ENCODE measurements at places on chromosomes 5 and 9.

DNA sequence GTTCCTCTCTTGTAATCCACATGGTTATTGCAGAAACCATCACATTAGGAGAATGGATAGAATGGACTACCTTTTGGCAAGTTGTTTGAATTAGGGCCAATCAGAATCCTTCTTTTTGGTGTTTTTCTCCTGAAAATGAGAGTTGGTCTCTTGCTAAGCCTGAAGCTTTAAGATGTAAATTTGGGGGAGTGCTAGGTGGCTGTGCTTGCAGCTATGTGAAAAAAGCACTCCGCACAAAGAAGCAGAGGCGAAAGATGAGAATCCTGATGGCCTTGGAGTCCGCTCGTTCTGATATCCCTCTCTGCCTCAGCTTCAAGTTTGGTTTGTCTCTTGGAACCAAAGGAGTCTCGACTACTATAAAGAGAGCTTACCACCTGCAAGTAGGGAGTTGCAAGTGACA lies 63.6 kb downstream of the INIP start:
- DNase-seq: no peak

GRCh38 chr9:6024035-6024554 lies 8.7 kb upstream of the RANBP6 start:
- peak; percentile 14 for DNase-seq

GRCh38 chr9:15138357-15138686 lies 168.7 kb downstream of the TTC39B start:
- DNase-seq: no peak

GRCh38 chr9:116959809-116960208 lies 272.7 kb downstream of the TRIM32 start:
- no peak for DNase-seq

- no peak for DNase-seq
Measured at GRCh38 chr5:10138395-10139057, 111.2 kb downstream of the ATPSCKMT start.

DNA sequence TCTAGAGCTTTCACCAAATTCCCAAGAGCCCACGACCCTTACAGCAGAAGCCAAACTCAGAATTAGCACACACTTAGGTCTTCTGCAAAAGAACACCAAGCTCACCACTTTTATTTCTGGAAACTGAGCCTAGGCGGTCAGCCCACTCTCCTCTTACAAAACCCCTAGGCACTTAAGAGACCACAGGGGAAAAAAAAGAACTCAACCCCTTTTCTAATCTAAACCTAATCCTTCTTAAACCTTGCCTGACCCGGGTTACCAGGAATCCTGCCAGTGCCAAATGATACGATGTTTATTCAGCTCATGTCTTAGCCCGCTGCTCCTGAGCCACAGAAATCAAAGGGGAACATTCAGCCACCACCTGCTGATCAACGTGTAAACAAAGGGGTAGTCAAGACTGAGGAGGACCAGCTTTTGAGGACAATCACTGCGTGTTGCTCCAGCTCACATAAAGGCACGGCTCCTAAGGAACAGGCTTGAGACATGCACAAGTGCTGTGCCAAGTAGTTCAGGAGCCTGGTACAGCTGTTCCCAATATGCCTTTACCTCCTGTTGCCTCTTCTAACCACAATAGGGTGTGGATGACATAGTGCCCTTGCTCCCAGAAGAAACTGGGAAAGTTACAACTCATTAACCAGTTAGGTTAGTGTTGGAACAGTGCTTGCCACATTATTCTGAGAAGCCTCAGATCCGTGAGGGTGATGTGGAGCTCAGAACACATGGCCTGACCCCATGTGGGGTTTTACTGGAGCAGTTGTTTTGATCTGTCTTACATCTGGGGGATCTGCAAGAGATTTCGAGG lies 49.3 kb downstream of the ZFAND5 start:
- DNase-seq: no peak

DNA sequence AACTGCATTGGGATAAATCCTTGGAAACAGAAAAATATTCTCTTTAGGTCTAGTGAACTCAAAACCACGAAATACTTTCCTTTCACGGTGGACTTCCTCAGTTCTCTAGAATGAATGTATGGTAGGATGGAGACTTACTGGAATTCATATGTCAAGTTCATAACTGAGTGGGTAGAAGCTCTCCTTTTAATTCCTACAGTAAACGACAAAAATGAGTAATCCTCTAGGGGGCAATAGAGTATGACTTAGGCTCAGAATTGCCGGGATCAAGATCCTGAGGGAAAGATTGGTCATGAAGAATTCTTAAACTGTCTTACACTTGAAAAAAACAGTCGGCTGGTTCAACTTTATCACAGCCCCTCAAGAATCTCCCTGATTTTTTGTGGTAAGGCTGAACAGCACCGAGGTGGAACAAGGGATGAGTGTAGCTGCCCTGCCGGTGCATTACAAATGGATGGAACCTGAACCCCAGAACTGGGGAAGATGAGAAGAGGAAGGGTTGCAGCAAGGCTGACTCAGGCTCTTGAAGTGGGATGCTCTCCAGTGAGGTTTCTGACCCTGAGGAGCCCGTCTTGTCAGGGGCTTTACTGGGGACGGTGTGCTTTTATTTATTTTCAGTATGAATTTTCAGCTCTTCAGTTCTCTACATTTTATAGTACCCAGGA lies 14.0 kb upstream of the LOX start:
- peak; percentile 61 for DNase-seq

DNA sequence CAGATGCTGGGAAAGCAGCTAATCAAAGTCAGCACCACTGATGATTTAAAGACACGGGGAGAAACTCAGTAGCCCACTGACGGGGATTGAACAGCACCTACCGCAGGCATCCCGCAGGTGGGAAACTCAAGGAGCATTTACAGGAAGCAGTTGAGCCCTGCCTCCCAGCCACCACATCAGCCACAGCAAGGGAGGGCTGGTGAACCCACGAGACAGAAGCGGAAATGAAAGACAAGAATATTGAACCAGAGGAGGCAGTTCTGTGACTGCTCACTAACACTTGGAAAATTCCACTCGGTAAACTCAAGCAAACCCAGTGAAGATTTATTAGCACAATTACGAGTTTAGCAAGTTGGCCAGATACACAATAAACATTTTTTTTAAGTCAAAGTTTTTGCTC lies 10.6 kb upstream of the FAM163B start:
- no peak for DNase-seq

DNA sequence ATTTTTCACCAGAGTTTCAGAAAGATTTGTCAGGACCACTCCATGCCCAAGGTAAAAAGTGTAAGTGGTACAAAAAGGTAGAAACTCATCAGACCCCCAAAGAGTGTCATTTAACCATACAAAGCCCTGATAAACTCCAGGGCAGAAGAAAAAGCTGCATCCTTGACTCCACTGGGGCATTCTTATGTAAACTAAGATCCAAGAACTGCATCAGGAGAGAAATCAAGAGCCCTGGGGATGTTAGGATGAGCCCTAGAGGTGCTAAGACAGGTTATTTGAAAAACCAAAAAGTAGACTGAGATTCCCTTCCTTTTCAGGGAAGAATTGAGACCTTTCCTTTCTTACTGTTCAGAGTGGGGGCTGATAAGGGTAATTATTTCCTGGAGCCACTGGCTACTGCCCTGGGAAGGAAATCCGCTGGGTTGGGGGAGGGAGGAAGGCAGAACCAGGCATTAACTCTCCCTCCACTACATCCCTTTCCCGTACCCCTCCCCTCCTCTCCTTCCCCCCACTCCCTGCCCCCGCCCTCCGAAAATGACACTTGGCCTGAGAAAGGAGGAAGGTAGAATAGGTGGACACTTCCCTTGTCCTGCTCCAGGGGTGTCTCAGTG lies 54.7 kb downstream of the FXN start:
- no peak for DNase-seq

GRCh38 chr9:19940811-19941535 lies 152.1 kb upstream of the SLC24A2 start:
- no peak for DNase-seq

DNA sequence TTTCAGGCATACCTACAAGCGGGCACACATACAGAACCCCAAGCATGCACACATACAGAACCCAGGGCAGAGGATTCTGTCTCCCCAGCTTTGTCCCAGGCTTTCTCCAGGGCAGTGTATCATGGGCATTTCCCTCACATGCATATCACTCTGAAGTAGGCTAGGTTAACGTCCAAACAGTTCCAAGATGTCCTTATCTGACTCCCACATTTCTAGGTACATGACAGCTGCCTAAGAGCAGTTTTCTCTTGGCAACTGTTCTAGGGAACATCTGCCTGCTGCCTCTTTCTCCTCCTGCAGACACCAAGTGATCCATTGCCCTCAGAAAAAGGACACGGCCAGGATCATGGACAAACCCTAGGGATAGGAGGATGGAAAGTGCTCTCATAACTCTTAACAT lies 84.9 kb upstream of the NR3C1 start:
- DNase-seq: no peak

DNA sequence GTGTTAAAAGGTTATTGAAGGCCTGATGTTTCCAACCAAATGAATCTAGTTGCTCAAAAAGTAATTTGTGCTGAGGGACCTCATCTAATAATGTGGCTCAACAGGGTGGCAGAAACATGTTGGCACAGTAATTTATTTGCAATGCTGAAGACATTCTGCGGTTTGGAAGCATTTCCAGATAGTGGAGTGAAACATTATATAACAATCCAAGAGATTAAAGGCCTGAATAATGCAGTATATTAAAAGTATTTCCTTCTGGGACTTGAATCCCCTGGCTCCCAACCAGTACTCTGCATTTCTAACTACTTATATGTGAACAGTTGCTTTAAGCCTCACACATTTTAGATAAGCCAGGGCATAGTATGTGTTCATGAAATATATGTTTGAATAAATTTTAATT lies 25.9 kb upstream of the ALDH1A1 start:
- no peak for DNase-seq

GRCh38 chr5:37477426-37477825 lies 98.3 kb downstream of the WDR70 start:
- DNase-seq: no peak

DNA sequence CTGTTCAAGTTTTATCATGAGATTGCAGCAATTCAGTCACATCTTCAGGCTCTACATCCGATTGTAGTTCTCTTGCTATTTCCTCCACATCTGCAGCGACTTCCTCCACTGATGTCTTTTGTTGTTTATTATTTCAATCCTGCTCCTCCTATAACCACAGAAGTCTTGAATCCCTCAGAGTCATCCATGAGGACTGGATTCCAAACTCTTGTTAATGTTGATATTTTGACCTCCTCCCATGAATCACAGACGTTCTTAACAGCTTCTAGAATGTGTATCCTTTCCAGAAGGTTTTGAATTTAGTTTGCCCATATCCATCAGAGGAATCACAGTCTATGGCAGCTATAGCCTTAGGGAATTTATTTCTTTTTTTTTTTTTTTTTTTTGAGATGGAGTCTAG lies 3.6 kb downstream of the FBXO38 start:
- DNase-seq: no peak

- no peak for DNase-seq
Measured at GRCh38 chr9:106648799-106649198, 214.2 kb upstream of the ZNF462 start.

DNA sequence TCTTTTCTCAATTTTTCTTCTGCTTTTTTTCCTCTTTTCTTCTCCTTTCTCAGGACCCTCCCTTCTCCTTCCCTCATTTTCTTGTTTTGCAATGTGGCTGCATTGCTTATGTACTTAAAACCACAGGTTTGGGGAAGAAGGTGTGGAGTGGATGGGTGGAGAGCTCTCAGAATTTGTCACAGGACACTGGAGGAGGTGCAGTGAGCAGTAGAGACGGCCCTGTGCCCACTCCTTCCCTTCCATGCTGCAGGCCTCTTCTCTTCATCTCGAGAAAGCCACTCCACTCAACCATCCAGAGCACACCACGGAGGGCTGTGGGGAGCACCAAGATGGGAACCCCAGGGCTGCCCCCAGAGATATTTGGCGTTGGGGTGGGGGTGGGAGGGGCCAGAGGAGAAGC lies 92.3 kb downstream of the FSTL4 start:
- no peak for DNase-seq

GRCh38 chr9:21294364-21294774 lies 10.7 kb downstream of the IFNA5 start:
- DNase-seq: no peak

DNA sequence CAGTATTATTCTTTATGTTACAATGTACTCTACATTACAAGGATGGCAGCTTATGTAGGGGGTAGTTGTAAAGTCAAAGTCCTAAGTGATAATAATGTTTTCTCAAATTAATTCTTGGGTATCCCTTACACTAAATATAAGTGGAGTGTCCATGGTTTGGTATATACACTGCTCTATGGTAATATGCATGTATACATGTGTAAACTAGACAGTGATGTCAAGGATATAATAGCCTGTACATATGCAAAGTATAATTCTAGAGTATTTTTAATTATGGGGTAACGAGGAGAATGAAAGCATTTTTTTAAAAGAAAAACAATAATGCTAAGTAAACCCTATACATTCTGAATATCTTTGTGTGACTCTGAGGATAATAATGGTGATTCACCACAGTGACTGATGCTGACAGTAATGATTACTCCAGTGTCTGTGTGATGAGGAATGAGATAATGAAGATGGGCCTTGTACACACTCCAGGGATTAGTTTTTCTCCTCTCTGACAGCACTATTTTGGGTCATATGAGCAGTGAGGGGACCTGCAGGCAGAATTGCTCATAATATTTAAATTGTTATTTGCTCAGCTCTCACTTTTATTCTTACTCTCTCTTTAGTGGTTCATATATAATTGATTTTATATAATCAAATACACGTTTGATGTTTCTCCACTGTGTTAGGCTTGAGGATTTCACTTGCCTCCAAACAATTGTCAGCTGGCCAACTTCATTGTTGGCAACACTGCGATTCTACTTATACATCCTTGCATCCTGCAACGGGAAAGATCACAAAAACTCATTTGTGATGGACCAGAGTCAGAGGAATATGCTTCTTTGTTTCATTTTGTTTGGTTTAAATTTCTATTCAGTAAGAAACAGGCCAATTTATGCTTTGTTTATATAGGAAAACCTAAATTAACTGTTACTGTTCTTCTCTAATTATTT lies 88.2 kb downstream of the NREP start:
- DNase-seq: no peak

GRCh38 chr9:26033336-26033735 lies 355.1 kb upstream of the TUSC1 start:
- DNase-seq: no peak

DNA sequence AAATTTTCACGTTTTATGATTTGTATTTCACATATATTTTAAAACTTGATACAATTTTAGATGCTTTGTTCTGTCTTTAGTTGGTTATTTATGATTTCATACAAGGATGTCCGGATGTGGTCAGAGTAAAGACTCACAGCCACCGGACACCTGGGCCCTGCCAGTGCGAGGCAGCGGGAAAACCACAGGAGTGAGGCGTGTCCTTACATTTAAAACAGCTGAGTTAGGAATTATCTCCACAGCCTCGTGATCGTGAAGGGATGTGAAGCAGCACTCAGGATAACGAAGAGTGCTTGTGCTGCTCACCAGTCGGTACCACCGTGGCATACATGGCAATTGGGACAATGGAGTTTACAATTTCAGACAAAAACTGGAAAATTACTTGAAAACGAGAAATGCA lies 14.0 kb downstream of the SNX18 start:
- no peak for DNase-seq

DNA sequence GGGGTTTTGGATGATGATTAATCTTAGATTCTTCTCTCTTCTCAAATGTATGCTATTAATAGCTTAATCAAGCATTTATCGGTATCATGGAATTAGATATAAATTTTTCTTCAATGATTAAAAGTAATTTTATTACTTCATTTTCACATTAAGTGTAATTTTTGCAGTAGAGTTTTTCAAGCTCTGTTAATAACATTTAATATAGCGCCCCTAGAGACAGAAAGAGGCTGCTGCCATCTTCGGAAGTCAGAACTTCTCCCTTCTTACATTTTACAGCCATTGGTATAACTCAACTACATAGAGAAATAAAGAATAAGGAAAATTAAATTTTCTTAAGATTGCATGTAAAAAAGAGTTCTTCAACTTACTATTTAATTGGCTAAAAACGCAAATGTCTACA lies 540.3 kb downstream of the GABRG2 start:
- no peak for DNase-seq

Measured in K562 (cell line).